ENCODE measurements at places on chromosomes 5 and 9.

GRCh38 chr9:106800701-106801270 lies 62.2 kb upstream of the ZNF462 start:
- no peak for DNase-seq

GRCh38 chr9:3292311-3292710 lies 233.5 kb downstream of the RFX3 start:
- no peak for DNase-seq

DNA sequence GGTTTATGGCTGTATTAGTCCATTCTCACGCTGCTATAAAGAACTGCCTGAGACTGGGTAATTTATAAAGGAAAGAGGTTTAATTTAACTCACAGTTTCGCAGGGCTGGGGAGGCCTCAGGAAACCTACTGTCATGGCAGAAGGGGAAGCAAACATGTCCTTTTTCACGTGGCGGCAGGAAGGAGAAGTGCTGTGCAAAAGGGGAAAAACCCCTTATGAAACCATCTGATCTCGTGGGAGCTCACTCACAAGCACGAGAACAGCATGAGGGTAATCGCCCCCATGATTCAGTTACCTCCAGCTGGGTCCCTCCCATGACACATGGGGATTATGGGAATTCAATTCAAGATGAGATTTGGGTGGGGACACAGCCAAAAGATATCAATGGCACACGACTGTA lies 13.9 kb downstream of the LRRC70 start:
- DNase-seq: no peak

- DNase-seq: no peak
Measured at GRCh38 chr9:71515626-71516025, 252.7 kb downstream of the CEMIP2 start.

- no peak for DNase-seq
Measured at GRCh38 chr5:16505140-16505891, 39.7 kb upstream of the ZNF622 start.

- DNase-seq: no peak
Measured at GRCh38 chr9:113957821-113958341, 81.8 kb downstream of the ZNF618 start.

DNA sequence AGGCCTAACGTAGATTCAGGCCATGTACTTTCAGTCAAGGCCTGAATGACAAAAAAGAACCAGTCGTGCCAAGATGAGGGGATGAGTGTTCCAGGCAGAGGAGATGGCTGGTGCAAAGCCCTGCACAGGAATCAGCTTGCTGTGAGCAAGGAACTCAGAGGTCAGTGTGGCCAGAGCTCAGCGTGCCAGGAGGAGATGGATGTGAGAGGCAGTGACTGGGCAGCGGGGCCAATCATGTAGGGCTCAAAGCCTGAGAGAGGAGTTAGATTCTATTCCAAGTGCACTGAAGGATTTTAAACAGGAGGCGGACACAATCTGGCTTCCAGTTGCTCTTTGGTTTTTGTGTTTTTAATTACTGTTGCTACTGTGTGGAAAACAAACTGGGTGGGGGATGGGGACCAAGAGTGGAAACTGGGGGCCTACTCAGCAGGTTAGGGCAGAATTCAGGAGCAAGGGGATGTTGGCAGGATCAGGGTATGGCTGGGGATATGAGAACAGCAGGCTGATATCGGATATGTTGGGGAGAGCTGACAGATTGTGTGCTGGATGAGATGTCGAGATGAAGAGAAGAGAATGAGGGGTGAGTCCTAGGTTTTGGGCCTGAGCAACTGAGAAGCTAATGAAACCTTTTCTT lies 64.3 kb downstream of the ANGPTL2 start:
- no peak for DNase-seq

- no peak for DNase-seq
Measured at GRCh38 chr9:132631685-132632084, 38.1 kb downstream of the DDX31 start.
